ENCODE measurements at places on chromosomes 5 and 9.

- no peak for DNase-seq
Measured at GRCh38 chr5:4198461-4198860, 602.8 kb downstream of the IRX1 start.

- DNase-seq = no peak
Measured at GRCh38 chr5:67677422-67677970, 480.9 kb upstream of the CD180 start.

DNA sequence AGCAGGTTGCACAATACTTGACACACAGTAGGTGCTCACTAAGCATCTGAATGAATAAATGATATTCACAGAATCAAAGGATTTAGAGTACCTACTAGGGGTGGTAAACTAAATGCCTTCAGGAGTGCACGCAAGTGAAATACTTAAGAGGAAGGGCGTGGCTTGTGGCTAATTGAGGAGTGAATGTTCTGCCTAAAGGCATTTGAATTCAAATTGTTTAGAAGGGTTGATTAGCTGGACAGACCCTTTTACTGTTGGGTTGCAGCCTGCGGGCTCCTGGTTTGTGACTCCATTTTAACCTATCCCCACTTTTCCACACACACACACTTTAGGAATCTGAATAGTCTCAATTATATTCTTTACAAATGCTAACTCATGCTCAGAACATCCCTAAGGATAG is 63.1 kb downstream of the PPP2R2B start:
- DNase-seq = no peak

DNA sequence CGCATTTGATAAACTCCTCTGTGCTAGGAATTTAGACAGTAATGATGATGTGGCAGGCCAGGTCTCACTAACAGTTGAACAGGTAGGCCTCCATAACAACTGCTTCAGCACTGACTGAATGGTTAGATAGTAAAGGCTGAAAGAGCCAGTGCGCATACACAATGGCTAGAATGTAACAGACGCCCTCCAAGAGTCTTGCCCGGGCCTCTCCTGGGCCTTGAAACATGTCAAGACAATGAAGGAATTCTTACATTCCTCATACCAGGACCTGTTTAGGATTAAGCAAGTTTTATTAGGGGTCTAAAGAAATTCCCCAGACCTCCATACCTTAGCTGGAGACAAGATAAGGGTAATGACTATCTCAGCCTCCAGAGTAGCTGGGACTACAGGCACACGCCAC is 6.7 kb upstream of the BICD2 start:
- DNase-seq = no peak

DNA sequence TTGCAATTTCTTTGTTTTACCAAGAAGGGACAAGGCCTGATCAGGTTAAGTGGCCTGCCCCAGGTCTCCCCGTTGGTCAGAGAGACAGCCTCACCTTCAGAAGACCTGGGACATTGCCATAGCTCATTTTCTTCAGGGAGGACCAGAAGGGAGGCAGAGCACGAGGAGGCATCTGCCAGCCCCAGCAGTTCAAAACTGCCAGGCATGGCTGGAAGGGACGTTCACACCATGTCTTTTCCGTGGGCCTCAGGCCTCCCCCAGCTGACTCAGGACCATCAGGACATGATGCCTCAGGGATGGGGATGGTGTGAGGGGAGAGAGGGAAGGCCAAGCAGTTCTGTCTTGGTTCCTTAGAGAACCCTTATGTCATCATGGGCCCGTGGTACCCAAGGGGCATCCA is 16.5 kb downstream of the IGIP start:
- no peak for DNase-seq

- no peak for DNase-seq
Measured at GRCh38 chr9:104984121-104984520, 56.2 kb upstream of the ABCA1 start.
